ENCODE measurements at places on chromosomes 11 and 22. TPM values are rescaled to one million over a fixed set of nuclear protein-coding genes. Genes with fewer than 3 reads are reported as not detected.
A peak's percentile ranks its signal among the peaks of the same experiment; 100 is the strongest.

- no peak for ATAC-seq
These were observed 73.2 kb upstream of the LMO2 start for GRCh38 chr11:33965032-33965431.

DNA sequence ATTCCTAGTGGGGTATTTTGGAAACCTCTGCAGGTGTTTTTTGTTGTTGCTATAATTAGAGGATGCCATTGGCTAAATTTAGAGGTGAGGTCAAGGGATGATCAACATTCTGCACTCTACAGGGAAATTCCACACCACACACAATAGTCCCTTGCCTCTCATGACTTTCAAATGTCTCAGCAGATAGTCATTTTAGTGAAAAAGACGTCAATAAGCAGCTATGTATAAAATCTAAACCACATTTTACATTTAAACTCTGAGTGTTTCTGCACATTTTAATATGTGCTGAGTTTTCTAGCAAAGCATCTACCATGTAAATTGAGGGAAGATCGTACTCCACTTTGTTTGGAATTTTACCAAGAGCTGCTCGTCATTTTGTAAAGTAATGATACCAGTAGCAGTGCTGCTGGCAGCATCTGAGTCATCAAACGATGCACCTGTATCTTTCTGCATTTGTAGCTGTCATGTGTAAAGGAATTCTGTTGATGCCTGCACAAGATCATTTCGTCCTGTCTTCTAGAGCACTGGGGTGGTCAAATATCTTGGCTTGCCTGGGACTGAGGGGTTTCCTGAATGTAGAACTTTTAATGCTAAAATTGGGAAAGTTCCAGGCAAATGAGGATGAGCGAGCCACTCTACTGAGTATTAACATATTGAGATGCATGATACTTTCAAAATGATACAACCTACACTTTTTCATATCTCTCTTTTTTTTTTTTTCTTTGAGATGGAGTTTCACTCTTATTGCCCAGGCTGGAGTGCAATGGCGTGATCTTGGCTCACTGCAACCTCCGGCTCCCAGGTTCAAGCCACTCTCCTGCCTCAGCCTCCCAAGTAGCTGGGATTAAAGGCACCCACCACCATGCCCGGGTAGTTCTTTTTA is 414.5 kb upstream of the SYN3 start:
- ATAC-seq, result no peak

- ATAC-seq, result no peak
These were observed 65.8 kb upstream of the WNT7B start for GRCh38 chr22:46042786-46043185.

DNA sequence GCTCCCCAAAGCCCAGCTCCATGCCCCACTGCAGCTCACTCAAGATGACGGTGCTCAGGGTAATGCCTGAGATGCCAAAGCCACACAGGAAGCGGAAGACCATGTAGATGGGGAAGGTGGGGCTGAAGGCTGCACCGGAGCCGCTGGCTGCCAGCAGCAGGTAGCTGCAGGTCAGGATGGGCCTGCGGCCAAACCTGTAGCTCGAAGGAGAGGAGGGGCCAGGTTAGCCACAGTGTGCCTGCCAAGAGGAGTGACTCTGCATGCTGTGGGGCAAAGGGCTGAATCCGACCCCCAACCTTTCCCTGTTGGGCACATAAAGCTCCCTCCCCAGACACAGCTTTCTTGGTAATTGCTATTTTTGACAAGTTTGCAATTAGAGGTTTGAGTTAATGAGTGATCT is 14.9 kb upstream of the SLC22A6 start:
- ATAC-seq, result no peak

Gene OR8K1
- not detected for total RNA-seq

- ATAC-seq, result no peak
These were observed 1212.5 kb downstream of the LRRC4C start for GRCh38 chr11:40246983-40247382.

Gene ZP1
- total RNA-seq, result not detected

- ATAC-seq, result no peak
These were observed 13.8 kb downstream of the FADS2 start for GRCh38 chr11:61841636-61842527.

Gene GLYATL1
- total RNA-seq, result not detected

GRCh38 chr11:20618083-20618482 is 18.7 kb downstream of the SLC6A5 start:
- ATAC-seq, result no peak

DNA sequence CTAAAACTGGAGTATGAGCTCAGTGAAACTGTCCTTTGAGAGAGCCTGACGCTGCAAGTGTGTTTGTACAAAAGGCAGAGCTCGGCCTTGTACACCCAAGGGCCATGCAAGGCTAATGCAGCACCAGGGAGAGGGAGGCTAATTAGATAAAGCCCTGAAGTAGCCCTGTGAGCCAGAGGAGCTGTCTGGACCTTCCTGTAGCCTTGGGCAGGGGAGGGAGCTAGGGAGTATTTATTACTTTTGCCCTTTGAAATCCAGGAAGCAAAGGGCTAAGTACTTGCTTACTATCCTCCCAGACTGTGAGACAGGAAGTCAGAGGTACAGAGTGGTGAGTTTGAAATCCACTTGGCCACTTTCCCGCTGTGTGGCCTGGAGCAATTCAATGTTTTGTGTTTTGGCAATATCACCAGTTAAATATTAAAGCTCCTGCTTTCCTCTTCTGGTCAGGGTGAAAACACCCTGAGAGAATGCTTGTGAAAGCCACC is 10.2 kb upstream of the LDHA start:
- ATAC-seq, result peak; percentile 66

DNA sequence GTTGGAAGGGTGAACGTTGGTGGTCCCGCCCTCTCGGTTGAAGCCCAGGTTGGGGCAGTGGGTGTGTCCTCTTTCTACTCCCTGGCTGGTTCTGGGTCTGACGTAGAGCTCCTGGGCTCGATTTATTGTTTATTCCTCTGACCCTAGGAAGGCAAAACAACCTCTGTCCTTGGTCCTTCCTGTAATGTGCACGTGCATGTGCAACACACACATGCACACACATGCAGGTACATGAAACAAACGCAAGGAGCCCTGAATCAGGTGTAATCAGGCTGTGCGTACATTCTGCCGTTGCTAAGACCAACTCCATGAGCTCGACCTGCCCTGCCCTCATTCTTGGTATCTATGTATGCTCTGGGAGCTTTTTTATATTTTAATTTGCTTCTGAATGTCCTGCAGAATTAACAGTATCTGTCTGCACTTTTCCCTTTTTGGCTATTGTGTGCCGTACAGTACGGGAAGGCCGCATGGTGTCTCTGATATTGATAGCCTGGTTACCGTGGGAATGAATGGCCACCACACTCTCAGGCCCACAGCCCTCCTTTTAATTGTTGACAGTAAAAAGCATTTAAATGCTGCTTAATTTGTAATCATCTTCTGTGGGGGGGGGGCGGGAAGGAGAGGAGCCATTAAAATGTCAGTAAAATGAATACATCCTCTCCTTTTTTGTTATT is 66.0 kb upstream of the NNMT start:
- ATAC-seq, result no peak

Gene UBQLN3
- 0.62 TPM for total RNA-seq

Gene MRGPRF
- total RNA-seq, result 88.9 TPM

GRCh38 chr22:11628651-11629511 is 3899.1 kb upstream of the OR11H1 start:
- ATAC-seq, result peak; percentile 36

Gene INPP5J
- 5.3 TPM for total RNA-seq

GRCh38 chr22:37431801-37432707 is 4.8 kb upstream of the ELFN2 start:
- no peak for ATAC-seq

Gene SPCS2
- 28.7 TPM for total RNA-seq

- no peak for ATAC-seq
These were observed 54.1 kb downstream of the MAML2 start for GRCh38 chr11:96288915-96289314.

- no peak for ATAC-seq
These were observed 537.9 kb downstream of the NTM start for GRCh38 chr11:131908316-131908715.

Gene C22orf39
- 101 TPM for total RNA-seq

DNA sequence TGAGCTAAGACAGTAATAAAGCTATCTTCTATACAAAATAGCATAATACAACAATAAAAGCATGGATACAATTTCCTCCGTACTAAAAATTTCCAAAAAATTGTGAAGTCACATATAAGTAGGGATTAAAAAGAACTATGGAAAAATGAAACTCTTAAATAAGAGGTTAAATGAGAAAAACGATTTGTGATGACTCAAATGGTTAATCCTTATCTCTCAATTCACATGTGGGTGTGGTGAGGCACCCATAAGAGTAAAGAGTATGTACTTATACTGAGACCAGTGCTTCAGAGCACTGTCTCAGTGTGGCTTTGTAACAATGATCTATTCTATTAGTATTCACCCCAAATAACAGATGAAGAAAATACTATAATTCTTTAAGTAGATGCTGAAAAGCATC is 25.0 kb upstream of the CCDC34 start:
- ATAC-seq, result no peak

DNA sequence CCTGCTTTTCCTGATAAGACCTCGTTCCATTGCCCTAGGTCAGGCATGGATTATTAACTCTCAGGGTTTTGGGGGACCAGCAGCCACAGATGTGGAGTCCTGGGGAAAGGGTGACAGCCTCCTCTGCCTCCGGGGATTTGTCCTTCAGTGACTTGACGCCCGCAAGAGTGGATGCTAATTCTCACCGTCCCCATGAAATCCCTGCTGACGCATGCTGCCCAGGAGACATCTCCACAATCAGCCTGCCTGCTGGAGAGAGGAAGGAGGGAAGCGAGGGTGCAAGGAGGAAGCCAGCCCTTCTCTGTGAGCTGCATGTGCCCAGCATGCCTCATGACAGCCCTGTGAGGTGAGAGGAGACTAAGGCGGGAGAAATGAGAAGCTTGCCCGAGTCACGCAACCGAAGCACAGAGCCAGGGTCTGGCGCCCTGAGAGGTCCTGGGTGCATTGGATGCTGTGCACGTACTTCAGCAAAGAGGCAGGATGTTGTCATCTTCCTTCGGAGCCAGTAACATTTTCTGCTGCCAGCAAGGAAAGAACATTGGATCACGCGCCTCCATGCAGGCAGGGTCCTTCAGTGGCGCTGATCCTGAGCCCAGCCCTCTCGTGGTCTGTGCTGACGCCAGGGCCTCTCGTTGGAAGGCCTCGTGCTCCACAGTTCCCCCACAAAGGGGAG is 27.3 kb upstream of the KRTAP5-6 start:
- ATAC-seq, result no peak

Gene CCDC134
- total RNA-seq, result 3.8 TPM

DNA sequence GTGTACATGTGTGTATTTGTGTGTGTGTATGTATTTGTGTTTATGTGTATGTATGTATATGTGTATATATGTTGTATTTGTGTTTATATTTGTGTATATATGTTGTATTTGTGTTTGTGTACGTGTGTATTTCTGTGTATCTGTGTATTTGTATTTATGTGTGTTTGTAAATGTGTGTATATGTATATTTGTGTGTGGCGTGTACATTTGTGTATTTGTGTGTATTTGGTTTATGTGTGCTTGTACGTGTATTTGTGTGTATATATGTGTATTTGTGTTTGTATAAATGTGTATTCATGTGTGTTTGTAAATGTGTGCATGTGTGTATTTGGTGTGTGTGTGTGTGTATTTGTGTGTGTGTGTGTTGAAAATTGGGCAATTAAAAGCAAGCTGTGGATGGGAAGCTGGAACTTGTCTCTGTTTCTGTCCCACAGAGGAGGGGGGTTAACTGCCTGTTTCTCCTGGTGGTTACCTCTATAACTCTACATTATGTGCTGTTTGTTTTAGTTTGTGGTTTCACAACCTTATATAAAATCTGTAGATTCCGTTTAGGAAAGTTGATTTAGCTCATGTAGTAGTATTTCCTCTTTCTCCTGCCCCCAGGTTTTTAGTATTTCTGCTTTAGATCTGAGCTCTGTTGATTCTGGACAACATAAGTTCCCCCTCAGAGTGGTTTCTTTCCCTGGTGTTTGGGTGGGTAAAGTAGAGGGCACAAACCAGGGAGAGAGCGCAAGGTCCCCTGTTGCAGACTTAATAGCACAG is 28.9 kb downstream of the AP2A2 start:
- no peak for ATAC-seq

Gene ANGPTL5
- total RNA-seq, result 0.62 TPM

DNA sequence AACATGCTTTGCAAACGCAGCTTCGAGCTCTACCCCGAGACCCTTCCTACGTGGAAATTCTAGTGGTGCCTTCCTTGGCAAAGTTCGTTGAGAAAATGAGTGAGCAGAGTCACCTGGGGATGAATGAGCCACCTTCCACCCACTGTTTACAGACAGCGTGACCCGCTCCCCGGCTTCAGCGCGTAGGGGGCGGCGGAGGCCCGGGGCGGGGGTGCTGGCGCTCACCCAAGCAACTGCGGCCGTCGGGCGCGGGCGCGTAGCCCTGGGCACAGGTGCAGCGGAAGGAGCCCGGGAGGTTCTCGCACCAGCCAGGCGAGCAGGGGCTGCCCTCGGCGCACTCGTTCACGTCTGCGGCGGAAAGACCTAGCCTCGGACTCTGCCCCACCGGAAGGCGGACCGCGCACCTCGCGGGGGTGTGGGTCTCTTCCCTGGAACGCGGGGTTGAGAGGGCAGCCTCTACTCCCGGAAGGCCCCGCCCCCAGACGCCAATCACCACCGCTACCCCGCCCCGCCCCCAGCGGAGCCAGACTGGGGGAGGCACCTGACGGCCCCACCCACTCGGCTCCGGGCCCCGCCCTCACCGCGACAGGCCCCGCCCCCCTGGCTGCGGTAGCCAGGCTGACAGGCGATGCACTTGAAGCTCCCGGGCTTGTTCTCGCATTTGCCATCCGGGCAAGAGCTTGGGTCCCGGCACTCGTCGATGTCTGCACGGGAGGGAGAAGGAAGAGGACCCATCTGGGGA is 11.8 kb downstream of the LTBP3 start:
- ATAC-seq, result peak; percentile 68

Gene NAV2
- total RNA-seq, result 40.8 TPM

DNA sequence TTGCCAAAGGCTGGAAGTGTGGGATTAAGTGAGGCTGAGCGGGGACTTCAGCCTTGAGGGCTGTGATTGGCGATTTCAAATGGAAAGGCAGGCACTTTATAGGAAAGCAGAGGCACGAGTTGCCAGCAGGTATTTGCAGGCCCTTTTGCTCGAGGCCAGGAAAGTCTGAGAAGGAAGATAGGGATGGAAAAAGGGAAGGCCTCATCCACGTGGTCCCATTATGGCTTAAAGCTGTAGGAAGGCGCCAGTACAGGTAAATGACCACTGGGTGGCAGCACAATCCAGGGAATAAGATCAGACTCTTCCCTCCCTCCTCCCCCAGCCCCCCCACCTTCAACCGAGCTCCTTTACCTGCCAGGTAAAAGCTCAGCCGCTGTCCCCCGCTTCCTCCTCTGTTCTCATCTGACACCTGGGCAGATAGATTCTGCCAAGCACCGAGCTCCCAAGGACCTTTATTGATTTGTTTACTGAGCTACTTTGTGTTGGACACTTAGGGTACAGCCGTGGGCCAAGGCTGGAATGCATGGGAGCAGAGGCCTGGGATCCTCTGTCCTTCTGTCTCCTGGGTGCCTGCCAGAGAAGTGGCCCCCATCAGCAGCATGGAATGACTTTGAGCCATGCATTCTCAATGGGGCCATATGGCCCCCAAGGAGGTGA is 7.5 kb downstream of the P2RX3 start:
- ATAC-seq, result peak; percentile 53

- no peak for ATAC-seq
These were observed 80.2 kb downstream of the TBC1D22A start for GRCh38 chr22:46842606-46843005.

GRCh38 chr22:42150727-42151590 is 20.3 kb upstream of the CYP2D6 start:
- ATAC-seq, result no peak

GRCh38 chr11:65558002-65558929 is at the start of gene LTBP3:
TSS of gene LTBP3 (minus strand) at chr11:65558359. CDS start at chr11:65557959, 400 bp downstream.
- ATAC-seq, result peak; percentile 88

- ATAC-seq, result no peak
These were observed 169.4 kb downstream of the TBC1D22A start for GRCh38 chr22:46931881-46932280.

Data from gastroesophageal sphincter (tissue), 4 donors.